ENCODE measurements at places on chromosomes 7 and 10. TPM values are rescaled to one million over a fixed set of nuclear protein-coding genes. Genes with fewer than 3 reads are reported as not detected.

The VENTX gene
- not detected for polyA plus RNA-seq

The GRM3 gene
- not detected for polyA plus RNA-seq

GRCh38 chr7:6637544-6638229 lies 569 bp downstream of the ZNF316 start:
- no peaks in the 10 kb centered on the region for H3K27me3 ChIP-seq
- H3K36me3 ChIP-seq = peaks cover 23% of the 10 kb centered on the region
- peak overlapping the region; percentile 63 for H3K27ac ChIP-seq
- DNase-seq = peak; percentile 54
- H3K4me1 ChIP-seq = peaks cover 23% of the 10 kb centered on the region

- no peaks in the 10 kb centered on the region for H3K36me3 ChIP-seq
- no peak overlapping the region for H3K4me3 ChIP-seq
- no peak overlapping the region for H3K27ac ChIP-seq
- no peaks in the 10 kb centered on the region for H3K27me3 ChIP-seq
- DNase-seq = no peak
Observed at GRCh38 chr10:117462816-117463544, 79.6 kb upstream of the EMX2 start.

DNA sequence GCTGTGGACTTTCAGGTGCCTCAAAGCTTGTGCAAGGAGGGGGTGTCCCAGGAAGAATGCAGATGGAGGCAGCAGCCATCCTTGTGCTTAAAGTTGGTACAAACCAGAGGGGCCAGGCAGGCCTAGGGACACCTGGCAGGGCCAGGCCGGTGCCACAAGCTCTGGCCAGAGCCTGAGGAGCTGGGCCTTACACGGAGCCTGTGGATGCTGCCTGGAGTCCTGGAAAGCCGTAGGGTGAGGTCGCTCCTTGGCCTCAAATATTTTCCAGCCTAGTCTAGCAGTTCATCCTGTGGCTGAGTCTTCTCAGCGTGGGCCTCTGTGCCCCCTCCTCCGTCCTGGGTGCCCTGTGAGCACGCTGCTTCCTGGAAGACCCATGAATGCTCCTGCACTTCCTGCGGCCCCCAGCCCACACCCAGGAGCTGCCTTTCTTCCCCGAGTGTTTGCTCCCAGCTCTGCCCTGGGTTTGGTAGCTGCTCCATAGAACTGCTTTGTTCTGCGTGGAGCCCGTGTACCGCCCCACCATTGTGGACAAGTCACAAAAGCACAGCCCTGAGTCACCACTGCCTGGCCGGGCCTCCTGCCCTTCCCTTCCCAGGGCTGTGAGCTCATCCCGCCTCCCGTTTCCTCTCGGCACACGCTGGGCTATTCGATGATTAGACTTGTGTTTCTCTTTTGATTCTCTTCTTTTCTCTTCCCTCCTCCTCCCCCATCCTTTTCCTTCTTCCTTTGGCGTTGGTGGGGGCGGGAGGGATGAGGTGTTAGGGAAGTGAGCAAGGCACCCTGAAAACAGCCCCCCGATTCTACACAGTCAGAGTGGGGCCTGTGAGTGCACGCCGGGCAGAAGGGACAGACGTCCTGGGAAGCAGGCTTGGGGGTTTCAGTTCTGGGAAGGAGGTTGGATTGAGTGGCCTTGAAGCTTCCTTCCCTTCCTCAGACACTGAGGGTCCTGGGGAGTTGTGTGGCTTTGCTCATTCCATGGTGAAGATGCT lies 73.2 kb upstream of the SHH start:
- H3K4me3 ChIP-seq = no peak overlapping the region
- DNase-seq = no peak
- H3K36me3 ChIP-seq = no peaks in the 10 kb centered on the region

DNA sequence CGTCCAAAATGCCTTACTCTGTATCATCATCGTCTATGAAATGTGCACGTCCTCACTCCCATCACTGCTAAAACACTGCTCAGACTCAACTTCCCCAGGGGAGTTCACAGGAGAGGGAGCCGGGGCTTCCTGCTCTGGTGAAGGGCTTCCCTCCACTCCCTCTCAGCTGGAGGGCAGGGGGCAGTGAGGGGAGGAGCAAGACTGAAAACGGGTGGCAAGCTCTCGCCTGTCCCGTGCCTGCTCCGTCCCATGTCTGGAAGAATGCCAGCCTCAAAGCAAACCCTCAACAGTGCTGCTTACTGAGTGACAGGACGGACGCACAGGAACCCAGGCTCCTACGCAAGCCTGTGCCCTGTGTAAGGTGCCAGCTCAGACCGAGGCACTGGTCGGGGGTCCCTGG lies 25.1 kb downstream of the PRKAG2 start:
- DNase-seq = no peak
- peaks cover 3% of the 10 kb centered on the region for H3K36me3 ChIP-seq
- no peaks in the 10 kb centered on the region for H3K27me3 ChIP-seq
- H3K4me3 ChIP-seq = no peak overlapping the region

Measured in CD4-positive, CD25-positive, alpha-beta regulatory T cell (primary cell).